ENCODE measurements at places on chromosomes 12 and 14.

GRCh38 chr14:96662116-96662970, 134.8 kb upstream of the VRK1 start:
- DNase-seq: no peak

- no peak for DNase-seq
Observed at GRCh38 chr12:30111719-30112118, 328.0 kb upstream of the TMTC1 start.

- DNase-seq: no peak
Observed at GRCh38 chr14:104427131-104427851, 152.3 kb upstream of the C14orf180 start.

GRCh38 chr14:71400871-71401321, 493.6 kb downstream of the PCNX1 start:
- DNase-seq: no peak

DNA sequence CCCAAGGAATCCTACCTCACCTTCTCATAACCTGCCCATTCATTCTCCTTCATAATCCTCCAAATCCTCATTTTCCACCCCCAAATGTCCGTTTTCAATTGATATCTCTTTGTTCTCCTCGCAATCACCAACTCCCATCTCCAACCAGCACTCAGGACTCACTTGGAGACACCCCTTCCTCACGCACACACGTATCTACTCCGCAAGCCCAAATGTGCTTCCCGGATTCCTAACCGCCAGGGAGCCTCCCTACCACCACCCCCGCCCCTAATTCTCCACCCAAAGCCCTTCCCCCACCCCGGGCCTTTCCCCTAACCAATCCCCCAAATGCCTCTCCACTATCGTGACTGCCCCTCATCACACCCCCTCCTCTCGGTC, 304 bp downstream of the KCTD10 start:
- DNase-seq: no peak

GRCh38 chr12:70756791-70757190, 119.6 kb upstream of the PTPRB start:
- no peak for DNase-seq

- no peak for DNase-seq
Observed at GRCh38 chr12:85568395-85569103, 267.7 kb downstream of the RASSF9 start.

GRCh38 chr14:103743691-103744090, 28.1 kb downstream of the ZFYVE21 start:
- DNase-seq: no peak

DNA sequence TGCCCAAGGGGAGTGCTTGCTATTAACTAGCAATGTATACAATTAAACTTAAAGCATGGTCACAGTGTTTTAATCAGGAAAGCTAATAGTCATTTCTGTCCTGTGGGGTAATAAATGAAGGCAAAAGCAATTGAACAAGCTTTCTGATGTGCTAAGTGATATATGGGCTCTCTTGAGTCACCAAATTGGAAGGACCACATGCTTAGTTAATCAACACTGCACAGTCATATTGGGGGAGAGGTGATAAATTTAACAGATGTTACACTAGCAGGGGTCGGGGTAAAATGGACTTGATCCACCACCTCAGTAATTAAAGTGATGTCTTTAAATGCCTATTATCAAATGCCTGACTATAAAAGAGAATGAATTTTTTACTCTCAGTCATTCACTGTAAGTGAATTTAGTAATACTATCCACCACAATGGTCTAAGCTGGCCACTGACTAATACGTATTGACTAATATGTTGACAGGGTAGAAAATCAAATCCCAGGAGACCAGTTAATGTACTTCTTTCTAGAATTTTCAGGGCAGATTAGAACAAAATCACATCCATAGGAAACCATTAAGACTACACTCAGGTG, 736.3 kb downstream of the RPS29 start:
- DNase-seq: no peak

DNA sequence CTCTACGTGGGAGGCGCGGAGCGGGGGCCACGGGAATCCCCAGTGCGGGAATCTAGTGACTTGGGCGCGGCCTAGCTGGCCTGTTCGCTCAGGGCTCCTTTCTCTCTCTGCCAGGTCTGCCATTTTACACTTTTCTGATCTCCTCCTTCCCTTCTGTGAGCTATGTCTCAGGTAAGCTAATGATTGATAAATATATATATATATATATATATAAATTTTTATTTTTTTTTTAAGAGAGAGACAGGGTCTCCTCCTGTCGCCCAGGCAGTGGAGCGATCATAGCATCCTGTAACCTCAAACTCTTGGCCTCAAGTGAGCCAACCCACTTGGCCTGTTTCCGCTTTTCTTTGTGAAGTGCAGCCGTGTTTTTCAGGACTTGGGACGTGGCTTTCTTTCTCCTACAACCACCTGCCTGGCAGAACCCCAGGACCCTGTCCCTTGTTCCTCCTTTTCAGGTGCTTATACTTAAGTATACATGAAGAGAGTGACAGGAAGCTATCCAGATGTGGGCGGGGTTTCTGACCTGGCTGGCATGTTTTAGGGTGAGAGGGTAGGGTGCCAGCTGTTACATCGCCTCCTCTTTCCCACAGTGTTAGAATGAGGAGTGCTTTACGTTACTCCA, 547 bp downstream of the ZNF140 start:
- DNase-seq: no peak

DNA sequence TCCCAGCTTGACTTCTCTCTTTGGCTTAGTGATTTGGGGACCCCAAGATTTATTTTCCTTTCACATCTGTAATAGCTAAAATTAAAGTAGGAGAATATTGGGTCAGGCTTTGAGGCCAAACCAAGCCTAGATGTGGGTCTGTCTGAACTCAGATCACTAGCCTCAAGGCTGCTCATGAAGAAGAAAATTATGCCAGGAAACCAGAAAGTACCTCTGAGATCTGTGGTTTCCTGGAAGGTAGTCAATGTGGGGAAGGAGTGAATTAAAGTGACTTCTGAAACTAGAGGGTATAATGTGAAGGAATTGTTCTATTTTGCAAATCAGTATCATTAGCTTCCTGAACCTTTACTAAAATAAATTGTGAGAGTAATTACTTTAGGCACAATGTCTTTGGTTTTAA, 13.4 kb upstream of the CLEC12A start:
- DNase-seq: no peak

Data from stimulated activated CD8-positive, alpha-beta memory T cell treated with anti-CD3 and anti-CD28 coated beads, Interleukin-7, amount 100 ng/mL, for 4 hours (primary cell).